Aorta (tissue), 5 donors: ENCODE measurements at places on chromosomes 5 and 9.
A peak's percentile ranks its signal among the peaks of the same experiment; 100 is the strongest.

DNA sequence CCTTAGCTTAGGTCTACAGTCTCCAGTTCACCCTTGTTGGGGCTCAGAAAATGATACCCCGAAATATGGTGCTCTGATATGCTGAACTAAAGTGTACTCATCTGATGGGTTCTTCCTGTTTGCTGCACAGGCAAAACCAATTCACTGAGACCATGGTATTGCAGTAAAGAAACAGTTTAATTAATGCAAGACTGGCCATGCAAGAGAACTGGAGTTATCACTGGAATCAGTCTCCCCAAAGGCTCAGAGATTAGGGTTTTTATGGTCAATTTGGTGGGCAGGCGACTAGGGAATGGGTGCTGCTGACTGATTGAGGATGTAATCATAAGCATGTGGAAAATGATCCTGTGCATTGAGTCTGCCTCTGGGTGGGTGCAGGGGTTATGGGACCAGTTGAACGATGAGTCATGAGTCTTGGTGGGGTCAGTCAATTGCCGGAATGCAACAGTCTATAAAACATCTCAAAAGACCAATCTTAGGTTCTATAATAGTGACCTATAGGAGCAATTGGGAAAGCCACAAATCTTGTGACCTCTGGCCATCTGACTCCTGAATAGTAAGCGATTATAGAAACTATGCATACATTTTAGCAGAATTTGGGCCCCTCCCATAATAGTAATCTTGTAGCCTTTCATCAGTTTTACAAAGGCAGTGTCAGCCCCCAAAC is 113.0 kb upstream of the ANKRD55 start:
- no peak for DNase-seq

- DNase-seq = no peak
These were observed 21.7 kb downstream of the ABO start for GRCh38 chr9:133253268-133253667.

GRCh38 chr5:33231935-33232334 is 208.8 kb upstream of the TARS1 start:
- no peak for DNase-seq

- DNase-seq = no peak
These were observed 261.8 kb downstream of the ASTN2 start for GRCh38 chr9:117153021-117153420.

GRCh38 chr9:113573046-113573958 is 109.8 kb downstream of the RGS3 start:
- peak; percentile 56 for DNase-seq

DNA sequence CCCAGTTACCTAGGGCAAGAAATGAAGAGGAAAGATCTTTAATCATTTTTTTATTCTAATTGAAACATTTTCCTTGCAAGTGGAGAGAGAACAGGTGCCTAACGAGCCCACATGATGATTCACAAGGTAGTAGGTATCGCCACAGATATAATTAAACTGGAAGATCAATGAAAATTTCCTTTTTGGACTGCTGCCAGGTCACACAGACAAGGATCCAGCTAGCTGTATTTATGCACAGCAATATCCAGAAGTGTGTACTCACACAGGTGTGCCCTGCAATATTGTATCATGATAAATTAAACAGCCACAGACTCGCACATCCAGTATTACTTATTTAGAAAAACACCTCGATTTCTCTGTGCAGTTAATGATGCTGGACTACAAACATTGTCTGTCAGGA is 294.0 kb upstream of the SMARCA2 start:
- DNase-seq = no peak
